ENCODE measurements at places on chromosomes 2 and 18. TPM values are rescaled to one million over a fixed set of nuclear protein-coding genes. Genes with fewer than 3 reads are reported as not detected.

Gene LOXHD1
- total RNA-seq: 1.9 TPM

Gene SP5
- total RNA-seq: 5.2 TPM

Gene MEIS1
- total RNA-seq: 158 TPM

Gene RUFY4
- total RNA-seq: 0.15 TPM

Gene PRADC1
- total RNA-seq: 4.4 TPM

Gene TNFRSF11A
- 4.3 TPM for total RNA-seq

Gene POTEI
- 0.28 TPM for total RNA-seq

Gene HAAO
- total RNA-seq: 13.0 TPM

Gene UGT1A1
- not detected for total RNA-seq
